RWPE2 (cell line): ENCODE measurements at places on chromosomes 7 and 10.

GRCh38 chr7:72267291-72267800, 144.8 kb downstream of the CALN1 start:
- no peak for DNase-seq

DNA sequence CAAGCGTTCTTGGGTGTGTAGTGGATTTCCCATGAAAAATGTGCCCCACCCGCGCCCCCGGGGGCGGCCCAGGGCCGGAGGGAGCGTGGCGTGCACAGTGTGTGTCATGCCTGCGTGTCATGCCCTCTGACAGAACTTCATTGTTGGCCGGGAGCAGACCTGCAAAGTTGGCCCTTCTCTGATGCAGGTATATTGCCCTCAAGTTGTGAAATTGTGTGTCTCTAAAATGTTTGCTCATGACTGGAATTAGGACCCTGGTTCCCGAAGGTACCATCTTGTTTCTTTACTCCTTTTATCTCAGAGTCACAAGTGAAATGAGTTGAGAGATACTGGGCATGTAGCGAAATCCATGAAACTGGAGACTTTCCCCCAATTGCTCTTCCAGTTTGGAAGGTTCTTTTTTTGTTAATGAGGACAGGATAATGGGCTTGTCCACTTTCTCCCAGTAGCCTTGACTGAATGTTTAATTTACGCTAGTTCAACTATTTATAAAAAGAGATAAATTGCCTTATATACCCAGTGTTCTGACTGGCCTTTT, 26.2 kb downstream of the ADK start:
- no peak for DNase-seq

DNA sequence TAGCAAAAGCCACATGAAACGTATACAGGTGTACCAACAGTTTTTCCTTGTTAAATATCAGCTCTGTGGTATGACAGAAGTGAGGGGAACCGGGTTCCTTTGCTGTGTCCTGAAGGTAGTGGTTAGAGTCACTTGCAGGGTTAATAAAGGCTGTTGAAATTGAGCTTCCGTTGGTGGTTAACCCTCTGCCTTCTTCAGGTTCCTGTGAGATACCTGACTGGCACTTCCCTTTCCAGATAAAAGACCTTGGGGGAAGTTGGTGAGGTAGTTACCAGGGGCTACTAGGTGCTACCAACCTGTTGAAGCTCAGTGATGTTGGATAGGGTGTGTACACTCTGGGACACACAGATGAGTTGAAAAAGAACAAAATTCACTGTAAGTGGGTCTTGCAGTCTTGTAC, 384.1 kb downstream of the GATA3 start:
- DNase-seq = no peak

GRCh38 chr7:167090-167855, 25.1 kb upstream of the FAM20C start:
- DNase-seq = peak; percentile 46

GRCh38 chr7:155931396-155932085, 119.3 kb upstream of the SHH start:
- DNase-seq = no peak

DNA sequence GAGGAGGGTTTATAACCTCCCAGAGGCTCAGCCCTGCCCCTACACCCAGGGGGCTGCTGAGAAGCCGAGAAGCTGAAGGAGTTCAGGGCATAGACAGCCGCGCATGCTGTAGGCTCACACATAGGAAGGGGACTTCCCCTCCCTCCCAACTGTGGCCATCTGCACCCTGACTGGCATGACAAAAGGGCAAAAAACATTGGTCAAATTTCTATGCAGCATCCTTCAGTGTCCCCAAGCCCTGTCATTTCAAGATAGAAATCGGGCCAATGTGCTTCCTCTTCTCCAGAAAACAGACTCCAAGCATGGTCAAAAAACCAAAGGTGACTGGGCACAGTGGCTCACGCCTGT, 55.9 kb upstream of the MYL10 start:
- no peak for DNase-seq

DNA sequence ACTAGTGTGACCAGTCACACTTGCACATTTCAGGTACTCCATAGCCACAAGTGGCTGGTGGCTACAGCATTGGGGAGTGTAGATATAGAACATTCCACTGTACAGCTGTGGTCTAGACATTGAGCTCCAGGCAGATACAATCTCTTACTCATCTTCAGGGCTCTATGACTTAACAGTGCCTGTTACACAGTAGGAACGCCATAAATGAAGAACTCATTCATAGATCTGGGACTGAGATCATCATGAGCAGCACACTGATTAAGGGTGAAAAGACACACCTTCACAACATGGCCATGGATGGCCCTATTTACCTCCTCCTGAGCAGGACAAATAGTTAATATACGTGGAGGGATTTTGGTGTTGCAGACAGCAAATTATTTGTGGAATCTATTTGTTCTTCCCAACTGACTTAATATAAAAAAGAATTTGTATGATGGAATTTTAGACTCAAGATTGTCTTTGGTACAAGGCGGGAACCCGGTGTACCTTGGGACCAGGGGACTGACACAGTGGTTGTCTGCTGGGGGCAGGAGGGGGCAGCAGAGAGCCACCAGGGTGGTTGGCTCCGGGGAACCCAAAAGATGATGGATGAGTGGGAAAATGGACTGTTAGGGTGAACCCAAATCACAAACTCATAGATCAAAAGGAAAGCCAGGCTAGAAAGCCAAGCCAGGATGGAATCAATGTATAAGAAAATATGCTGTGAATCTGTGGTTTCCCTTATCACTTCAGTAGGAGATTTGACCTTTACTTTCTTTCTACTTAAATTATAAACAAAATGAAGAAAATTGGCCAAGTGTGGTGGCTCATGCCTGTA, 24.3 kb upstream of the CPA2 start:
- DNase-seq = no peak

GRCh38 chr10:97889461-97890265, 40.0 kb downstream of the GOLGA7B start:
- DNase-seq = peak; percentile 97

GRCh38 chr7:155348806-155349205, 51.1 kb downstream of the INSIG1 start:
- no peak for DNase-seq

GRCh38 chr10:60828489-60828852, 50.2 kb downstream of the CDK1 start:
- no peak for DNase-seq

DNA sequence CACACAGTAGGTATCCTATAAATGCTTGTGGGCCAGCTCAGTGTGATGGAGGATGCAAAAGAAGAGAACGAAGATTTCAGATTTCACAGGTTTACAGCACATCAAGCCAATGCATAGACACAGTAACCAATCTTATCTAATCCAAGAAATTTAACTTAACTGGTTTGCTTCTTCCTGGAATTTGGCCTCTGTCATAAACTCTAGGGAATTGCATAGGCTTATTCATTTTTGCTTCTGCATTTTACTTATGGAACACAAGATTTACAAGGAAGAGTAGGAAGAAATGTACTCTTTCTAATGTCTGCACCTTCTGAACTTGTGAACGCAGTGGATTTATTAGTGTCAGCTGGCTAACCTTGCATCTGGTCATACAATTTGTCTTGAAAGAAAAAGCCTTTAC, 389.4 kb upstream of the NPVF start:
- no peak for DNase-seq

GRCh38 chr7:20191391-20191869, 25.8 kb downstream of the MACC1 start:
- no peak for DNase-seq

GRCh38 chr10:121998462-121998861, 9.5 kb downstream of the TACC2 start:
- no peak for DNase-seq

DNA sequence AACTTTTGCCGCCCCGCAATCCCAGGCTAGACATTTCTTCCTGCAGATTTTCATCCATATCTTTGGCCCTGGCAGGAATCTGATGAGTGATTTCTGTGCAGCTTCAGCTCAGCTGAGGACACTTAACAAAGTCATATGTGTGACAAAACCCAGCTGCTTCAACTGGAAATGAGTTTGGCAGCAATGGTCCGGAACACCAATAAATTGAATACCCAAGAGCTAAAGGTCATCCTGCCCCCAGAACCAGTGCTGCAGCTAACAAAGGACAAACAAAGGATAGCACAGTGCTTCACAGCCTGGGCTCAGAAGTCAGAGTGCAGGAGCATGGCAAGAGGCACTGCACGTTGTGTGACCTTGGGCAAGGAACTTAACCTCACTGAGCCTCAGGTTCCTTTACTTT, 40.0 kb upstream of the TRIL start:
- no peak for DNase-seq

DNA sequence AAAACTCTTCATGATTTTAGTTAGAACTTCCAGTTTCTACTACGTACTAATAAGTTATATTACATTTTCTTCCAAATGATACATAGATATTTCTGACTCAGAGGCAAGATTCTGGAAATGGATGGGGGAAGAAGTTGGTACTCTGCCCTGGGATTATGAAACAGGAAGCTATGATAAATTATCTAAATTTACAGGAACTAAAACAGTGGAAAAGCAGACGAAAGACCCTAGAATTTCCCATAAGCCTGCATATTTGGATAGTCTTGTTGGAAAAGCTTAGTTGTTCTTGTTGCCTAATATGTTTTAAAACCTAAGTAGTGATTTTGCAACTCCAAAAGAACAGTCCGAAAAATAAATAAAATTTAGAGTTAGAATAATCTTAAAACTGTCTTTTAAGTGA, 21.8 kb downstream of the CFAP69 start:
- DNase-seq = no peak

DNA sequence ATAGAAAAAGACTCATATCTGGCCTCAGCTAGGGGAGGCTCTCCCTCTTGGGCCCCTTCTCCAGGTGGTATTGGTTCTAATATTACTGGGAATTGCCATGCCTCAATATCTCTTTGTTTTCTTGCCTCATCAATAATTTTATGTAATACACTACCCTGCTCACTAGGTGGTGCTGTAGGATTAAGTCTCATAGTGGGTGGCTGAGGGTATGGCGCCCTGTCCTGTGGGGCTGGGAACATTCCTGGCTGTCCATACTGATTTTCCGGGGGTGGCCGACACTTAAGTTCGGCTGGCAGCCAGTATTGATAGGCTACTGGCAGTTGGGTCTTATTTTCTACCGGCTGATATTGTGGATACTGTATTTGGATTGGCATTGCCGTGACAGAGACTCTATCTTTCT, 9.0 kb upstream of the TAS2R3 start:
- DNase-seq = no peak

GRCh38 chr7:135919071-135919841, 57.9 kb downstream of the MTPN start:
- DNase-seq = no peak

DNA sequence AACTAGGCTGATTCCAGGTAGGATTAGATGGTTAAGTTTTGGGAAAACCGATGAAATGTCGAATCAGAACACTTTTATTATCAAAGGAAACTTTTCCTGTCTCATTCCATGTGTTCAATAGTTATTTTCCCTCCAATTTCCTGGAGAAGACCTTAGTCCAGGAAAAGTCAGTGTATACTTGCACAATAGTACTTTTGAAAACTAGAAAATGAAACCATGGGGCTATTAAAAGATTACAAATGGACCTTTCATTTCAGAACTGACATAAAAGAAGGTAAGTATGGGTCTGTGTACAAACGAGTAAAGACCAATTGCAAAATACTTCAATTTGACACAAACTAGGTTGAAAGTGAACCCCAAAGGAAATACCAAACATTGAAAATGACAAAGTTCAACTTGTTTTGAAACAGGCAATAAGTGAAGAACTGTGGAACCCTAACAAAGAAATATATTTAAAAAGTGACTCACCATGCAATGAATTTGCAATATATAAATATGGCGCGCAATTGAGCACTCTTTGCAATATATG, 2.1 kb downstream of the AVPI1 start:
- no peak for DNase-seq

DNA sequence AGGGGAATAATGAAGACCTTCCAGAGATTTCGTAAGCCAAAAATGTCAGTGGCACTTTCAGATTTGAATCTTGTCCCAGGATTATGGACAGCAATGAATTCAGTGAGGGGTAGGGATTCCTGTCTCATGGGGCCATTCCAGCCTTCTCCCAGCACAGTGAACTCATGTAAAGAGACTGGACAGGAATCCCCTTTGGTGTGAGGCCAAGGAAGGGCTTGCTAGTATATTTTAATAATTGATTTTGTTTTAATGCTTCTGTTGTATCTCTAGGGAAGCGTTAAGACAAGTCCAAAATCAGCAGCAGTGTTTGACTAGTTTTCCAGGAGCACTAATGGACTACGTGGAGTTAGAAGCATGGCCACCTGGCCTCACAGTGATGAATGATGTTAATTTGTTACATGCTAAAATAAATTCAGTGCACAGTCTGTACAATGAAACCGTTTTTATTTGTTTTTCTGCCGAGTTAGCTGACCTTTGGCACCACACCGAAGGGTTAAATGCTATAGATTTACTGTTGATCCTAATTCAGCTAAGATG, 214.0 kb upstream of the DKK1 start:
- no peak for DNase-seq

- DNase-seq = no peak
Observed at GRCh38 chr10:113033991-113034390, 83.9 kb downstream of the TCF7L2 start.

DNA sequence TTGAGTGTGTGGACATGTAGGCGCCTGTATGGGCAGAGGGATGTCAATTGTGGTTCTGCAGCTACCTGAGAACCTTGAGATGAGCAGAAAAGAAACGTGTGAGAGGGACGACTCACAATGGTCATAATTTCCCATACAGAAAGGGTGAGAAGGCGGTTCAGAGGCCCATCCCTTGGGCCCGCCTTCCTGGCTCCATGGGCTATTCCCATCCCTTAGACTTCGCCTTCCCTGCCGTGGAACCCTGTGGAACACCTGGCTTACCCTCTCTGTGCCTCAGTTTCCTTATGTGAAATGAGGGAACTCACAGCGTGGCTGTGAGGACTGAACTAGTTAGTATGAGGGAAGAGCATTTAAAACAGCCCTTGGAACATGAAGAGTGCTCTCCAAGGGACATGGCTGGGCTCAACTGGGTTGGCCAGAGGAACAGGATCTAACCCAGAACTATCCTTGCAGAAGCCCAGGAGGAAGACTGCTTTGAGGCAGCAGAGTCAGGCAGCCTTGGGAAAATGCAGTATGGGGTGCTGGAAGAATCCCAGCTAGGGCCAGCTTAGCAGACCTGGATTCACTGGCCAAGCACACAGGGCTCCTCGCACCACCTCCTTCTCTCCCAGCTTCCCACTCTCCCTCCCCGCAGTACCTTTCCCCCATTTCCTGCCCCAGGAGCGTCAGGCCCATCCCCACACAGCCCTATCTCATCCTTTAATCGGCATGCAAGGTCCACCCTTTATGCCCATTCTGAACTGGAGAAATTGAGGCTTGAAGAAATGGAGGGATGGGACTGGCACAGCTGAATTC, 11.1 kb upstream of the ZMIZ1 start:
- peak; percentile 26 for DNase-seq

GRCh38 chr7:143085109-143085508, 33.0 kb downstream of the OR6V1 start:
- no peak for DNase-seq

GRCh38 chr7:56087445-56087844, 5.3 kb downstream of the PHKG1 start:
- no peak for DNase-seq

GRCh38 chr7:151415375-151416105, 5.7 kb upstream of the WDR86 start:
- no peak for DNase-seq

- no peak for DNase-seq
Observed at GRCh38 chr7:76020031-76020714, 25.8 kb upstream of the TMEM120A start.

GRCh38 chr10:133258818-133259601, 17.7 kb downstream of the ADAM8 start:
- peak; percentile 95 for DNase-seq

GRCh38 chr7:54725255-54725654, 33.8 kb downstream of the SEC61G start:
- no peak for DNase-seq

- no peak for DNase-seq
Observed at GRCh38 chr10:71188201-71188600, 24.2 kb upstream of the UNC5B start.
